Stimulated activated CD4-positive, alpha-beta T cell treated with anti-CD3 and anti-CD28 coated beads, Interleukin-4, amount 100 ng/mL, for 48 hours (primary cell): ENCODE measurements at places on chromosomes 6 and 20.

DNA sequence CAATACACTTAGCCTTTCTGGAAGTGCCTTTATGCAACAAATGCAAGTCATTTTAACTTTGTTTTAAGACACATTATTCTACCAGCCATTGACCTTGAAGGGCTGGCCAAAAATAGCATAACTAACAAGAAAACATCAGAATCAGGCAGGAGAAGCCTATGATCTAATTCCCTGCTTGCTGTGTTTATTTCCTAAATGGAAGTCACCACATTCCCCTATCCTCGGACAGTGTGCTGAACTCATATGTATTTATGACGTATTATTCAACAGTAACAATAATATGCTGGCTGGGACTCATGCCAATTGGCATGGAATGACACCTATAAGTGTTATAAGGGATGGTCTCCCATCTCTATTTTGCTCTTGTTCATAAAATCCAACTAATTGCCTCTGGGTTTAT lies 140.7 kb downstream of the MAP3K7 start:
- no peak for DNase-seq

- no peak for DNase-seq
These were observed 184.6 kb downstream of the ESR1 start for GRCh38 chr6:151992091-151992490.

GRCh38 chr6:43938178-43939105 lies 168.4 kb downstream of the VEGFA start:
- DNase-seq = no peak

DNA sequence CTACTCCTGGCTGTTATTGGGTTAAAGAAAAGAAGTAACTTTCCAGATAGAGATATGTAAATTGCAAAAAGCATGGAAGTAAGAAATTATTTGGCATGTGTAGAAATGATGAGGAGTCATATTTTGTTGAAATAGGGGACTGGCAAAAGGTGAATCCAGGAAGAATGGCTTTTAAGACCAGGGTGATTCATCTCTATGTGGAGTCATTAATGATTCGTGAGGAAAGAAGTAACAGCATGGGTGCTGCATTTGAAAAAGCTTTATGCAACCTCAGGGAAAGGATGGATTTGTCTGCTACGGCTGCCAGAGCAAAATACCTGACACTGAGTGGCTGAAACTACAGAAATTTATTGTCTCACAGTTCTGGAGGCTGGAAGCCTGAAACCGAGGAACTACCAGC lies 14.8 kb upstream of the SYNE1 start:
- DNase-seq = no peak

- DNase-seq = no peak
These were observed 10.8 kb downstream of the CDYL start for GRCh38 chr6:4786996-4787395.

GRCh38 chr6:125310994-125311649 lies 9.4 kb upstream of the HDDC2 start:
- no peak for DNase-seq

GRCh38 chr6:12614456-12614855 lies 102.1 kb upstream of the PHACTR1 start:
- no peak for DNase-seq

GRCh38 chr6:164856138-164856537 lies 453.3 kb downstream of the C6orf118 start:
- DNase-seq = no peak

DNA sequence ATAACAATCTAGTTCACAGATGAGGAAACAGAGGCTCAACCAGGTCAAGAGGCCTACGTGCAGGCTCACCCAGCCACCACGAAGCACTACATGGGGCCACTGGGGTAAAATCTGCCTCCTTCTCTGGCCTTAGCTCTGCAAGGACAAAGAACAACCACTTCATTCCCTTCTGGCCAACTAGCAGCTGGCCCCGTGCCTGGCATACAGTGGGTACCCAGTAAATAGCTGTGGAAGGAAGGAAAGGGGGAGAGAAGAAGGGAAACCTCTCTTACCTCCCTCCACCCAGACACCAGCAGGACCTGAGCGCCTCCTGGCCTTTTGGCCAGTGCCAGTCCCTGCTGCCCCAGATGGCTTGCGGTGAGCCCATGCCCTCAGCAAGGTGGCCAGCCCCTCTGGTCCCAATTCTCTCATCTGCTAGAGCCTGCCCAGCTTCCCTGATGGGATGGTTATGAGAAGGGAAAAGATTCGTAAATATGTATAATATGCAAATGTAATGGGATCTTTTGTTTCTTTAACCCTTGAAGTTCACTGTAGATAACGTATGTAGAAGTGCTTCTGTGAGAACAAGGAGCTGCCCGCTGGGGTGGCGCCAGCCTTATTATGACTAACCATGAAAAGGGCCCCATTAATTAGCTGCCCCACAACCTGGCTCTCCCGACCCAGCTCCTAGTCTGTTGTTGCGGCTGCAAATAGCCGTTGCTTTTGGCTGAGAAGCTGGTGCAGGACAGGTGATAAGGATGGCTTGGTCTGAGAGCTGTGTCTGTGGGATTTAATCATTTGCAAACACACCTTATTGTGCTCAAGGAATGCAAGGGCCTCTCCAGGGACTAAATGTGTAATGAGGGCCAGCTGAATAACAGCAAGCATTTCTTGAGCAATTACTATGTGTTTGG lies 62.0 kb downstream of the DLGAP4 start:
- DNase-seq = no peak

DNA sequence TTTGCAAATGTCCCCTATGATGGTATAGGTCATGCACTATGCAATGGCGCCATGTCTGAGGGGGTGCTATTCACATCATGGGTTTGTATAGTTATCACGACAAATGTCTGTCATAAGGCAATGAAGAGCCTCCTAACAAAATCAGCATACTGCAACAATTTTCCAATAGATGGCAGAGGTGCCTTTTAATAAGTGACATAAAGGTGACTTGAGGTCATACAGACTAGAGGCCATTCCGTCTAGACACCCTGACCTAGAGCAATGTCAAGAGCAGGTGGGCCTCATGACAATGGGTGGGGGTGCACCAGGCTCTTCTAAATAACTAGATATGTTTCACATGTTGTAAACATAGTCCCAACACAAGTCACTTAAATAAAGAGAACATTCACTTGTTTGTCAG lies 107.7 kb downstream of the KIF6 start:
- DNase-seq = no peak

DNA sequence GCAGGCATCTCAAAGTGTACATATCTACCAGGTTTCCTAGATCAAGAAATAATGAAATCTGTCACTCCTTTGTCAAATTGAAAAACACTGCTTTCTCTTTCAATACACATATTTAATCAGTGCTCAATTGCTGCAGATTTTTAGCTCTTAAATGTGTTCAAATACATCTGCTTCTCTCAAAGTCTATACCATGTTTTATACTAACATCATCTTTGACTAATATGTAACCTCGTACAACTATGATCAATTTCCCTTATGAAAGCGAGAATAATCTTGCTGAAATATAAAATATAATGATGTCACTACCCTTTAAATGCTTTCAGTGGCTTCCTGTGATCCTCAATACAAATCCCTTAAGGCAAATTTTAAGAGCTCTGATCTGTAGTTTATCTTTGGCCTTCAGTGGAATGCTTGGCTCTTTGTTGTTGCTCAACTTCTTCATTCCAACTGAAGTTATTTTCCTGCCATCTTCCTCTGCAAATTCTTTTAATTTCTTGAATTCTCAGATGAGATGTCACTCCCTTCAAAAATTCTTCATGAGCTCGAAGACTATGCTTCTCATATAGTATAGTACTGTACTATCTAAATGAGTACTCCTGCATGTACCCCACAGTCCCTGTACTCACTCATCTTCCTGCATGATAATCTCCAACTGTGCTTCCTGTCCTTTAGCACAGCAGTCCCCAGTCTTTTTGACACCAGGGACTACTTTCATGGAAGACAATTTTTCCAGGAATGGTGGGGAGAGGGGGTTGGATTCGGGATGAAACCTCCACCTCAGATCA lies 545.1 kb upstream of the GJE1 start:
- DNase-seq = no peak

DNA sequence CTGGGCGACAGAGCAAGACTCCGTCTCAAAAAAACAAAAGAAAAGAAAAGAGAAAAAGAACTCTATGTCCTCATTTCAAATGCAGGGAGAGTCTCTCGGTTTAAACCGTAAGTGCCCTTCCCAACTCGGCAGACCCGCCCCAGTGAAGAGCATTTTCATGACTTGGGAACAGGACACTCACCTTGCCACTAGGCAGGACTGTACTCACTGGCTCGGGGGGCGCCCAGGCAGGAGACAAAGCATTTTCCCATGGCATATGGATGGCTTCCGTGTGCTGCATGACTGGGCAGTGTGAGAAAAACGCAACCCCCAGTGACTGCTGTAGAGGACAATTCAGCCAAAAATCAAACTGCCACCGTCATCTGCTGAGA lies 23.7 kb upstream of the MRGBP start:
- DNase-seq = no peak

- no peak for DNase-seq
These were observed 28.7 kb upstream of the SPAG4 start for GRCh38 chr20:35586751-35587425.

GRCh38 chr6:136922685-136923006 lies 545 bp downstream of the SLC35D3 start:
- no peak for DNase-seq

GRCh38 chr20:37527638-37528445 lies at the start of gene BLCAP:
BLCAP (minus strand) TSS chr20:37527876; CDS start chr20:37519174, 8,702 bp downstream.
- DNase-seq = peak; percentile 86

- no peak for DNase-seq
These were observed 19.8 kb downstream of the USP45 start for GRCh38 chr6:99495466-99495865.

- no peak for DNase-seq
These were observed 28.3 kb downstream of the FYN start for GRCh38 chr6:111844921-111845320.

DNA sequence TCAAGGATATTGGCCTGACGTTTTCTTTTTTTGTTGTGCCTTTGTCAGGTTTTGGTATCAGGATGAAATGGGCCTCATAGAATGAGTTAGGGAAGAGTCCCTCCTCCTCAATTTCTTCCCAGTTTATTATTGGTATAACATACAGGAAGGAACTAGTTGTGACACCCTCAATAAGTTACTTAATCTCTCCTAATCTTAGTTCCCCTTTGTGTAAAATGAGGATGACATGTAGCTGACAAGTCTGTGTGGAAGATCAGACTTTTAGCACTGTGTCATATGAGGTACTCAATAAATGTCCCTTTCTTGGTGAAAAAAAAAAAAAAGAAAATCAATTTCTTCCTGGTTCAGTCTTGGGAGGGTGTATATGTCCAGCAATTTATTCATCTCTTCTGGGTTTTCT lies 155.8 kb downstream of the PDE7B start:
- no peak for DNase-seq

- DNase-seq = no peak
These were observed 146.6 kb downstream of the RNF144B start for GRCh38 chr6:18533793-18534192.

GRCh38 chr6:27865850-27866356 lies 46.3 kb downstream of the OR2B2 start:
- DNase-seq = no peak

DNA sequence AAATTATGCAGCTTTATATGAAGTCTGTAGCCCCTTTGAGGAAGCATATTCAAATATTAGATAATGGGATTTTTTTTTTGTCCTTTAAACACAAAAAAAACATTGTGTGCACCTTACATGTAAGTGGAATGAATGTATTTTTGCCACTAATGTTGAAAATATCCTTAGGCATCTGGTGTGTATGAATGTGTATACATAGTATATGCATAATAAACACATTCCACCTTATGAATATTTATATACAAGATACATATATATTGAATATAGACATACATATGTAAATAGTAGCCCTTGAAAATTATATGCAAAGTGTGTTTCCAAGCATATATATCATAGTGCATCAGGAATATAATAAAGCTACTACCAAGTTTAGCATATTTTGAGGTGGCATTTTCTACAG lies 94.8 kb downstream of the SOBP start:
- no peak for DNase-seq

GRCh38 chr6:43355862-43356590 lies 13.4 kb downstream of the ZNF318 start:
- DNase-seq = no peak

- no peak for DNase-seq
These were observed 8.8 kb downstream of the EDN1 start for GRCh38 chr6:12298995-12299394.

DNA sequence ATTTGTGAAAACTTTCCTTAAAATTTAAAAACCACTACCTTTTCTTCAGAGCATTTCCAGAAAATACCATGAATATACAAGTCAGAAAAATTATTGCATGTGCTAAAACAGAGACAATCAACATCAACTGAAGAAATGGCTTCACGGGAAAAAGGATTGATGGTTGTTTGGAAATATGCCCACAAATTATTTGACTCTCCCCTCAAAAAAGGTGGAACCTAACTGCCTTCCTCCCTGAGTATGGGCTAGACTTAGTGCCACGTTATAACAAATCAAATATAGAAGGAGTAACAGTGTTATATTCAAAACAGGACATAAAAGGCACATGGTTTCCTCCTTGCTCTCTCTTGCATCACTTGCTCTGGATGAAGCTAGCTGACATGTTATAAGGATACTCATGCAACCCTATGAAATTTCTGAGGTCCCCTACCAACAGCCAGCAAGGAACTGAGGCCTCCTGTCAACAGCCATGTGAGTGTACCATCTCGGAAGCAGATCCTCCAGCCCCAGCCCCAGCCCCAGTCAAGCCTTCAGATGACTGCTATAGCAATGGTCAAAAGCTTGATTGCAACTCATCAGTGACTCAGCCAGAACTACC lies 8.4 kb downstream of the BTBD9 start:
- DNase-seq = no peak

DNA sequence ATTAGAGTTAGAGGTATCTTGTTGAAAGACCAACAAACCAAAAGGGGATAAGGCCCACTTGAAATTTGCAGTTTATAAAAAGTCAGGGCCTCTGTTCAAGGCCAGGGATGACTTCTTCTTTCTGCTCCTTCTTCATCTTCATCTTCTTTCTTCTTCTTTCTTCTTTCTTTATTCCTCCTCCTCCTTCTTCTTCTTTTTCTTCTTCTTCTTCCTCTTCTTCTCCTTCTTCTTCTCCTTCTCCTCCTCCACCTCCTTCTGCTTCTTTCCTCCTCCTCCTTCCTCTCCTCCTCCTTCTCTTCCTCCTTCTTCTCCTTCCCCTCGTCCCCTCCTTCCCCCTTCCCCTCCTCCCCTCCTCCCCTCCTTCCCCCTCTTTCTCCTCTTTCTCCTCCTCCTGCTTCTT lies 18.4 kb upstream of the ZNF292 start:
- DNase-seq = no peak

DNA sequence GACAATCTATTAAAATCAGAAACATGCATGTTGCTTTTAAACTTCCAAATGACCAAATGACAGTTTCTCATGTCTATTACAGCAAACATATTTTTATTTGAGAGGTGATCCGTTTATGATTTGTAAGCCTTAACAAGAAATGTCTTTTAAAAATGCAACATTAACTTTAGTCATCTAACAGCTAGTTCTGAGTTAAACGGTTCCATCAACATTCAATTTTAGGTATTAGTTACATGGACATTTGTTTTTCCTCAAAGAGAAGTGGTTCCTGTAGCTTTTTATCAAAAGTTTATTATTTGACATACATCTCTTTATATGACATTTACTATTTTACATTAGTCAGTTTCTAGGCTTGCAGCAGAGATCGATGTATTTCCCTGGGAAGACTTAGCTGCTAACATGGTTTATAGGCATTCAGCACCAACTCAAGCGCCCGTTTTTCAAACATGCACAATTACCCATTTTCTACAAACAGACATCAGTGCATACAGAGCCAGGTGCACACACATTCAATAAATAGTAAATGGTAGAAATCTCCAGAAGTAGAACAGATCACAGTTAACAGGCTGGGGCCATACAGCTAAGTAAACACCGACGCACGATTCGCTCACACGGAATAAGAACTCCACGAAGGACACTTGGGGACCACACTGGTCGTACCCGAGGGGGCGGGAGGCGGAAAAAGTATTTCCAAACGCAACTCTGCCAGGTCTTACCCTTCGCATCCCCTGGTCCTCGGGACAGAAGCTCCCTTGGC lies 882 bp downstream of the CNR1 start:
- no peak for DNase-seq
